ENCODE measurements at places on chromosomes 7 and 10.
A peak's percentile ranks its signal among the peaks of the same experiment; 100 is the strongest.

GRCh38 chr10:7234109-7234508 lies 176.7 kb downstream of the SFMBT2 start:
- no peak for DNase-seq

GRCh38 chr10:49118430-49119074 lies 3.2 kb upstream of the VSTM4 start:
- no peak for DNase-seq

DNA sequence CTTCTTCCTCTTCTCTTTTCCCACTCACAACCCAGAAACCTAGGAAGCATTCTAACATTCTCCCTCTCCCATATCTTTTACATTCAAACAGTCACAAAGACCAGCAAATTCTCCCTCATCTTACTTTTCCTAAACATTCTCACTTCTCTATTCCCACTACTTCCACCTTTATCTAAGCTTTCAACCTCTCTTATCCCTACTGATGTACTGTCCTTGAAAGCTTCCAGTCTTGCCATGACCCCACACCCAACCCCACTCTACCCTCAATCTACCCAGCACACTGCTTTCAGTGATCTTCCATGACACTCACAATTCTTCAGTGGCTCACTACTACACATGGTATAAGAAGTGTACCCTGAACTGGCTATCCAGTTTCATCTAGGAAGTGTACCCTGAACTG lies 5.3 kb downstream of the IMMP2L start:
- DNase-seq = no peak

GRCh38 chr7:43658718-43659548 lies 70.4 kb downstream of the COA1 start:
- no peak for DNase-seq

GRCh38 chr10:48271047-48271730 lies 3.3 kb downstream of the FRMPD2 start:
- no peak for DNase-seq

- DNase-seq = no peak
Measured at GRCh38 chr10:99430116-99430450, 341 bp downstream of the GOT1 start.

- no peak for DNase-seq
Measured at GRCh38 chr10:71536332-71536731, 139.6 kb downstream of the CDH23 start.

GRCh38 chr7:28481091-28481926 lies 69.0 kb downstream of the CREB5 start:
- no peak for DNase-seq

DNA sequence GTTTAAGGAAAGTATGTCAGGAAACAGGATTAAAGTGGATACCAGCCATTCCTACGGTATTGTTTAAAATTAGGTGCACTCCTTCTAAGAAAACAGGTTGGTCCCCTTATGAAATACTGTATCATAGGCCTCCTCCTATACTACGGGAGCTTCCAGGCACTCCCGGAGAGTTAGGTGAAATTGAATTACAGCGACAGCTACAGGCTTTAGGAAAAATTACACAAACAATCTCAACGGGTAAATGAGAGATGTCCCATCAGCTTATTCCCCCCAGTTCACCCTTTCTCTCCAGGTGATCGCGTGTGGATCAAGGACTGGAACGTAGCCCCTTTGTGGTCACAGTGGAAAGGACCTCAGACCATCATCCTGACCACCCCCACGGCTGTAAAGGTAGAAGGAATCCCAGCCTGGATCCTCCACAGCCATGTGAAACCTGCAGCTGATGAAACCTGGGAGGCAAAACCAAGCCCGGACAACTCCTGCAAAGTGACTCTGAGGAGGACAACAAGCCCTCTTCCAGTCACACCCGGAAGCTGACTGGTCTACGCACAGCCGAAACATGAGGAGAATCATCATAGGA lies 25.1 kb upstream of the GHITM start:
- DNase-seq = no peak

DNA sequence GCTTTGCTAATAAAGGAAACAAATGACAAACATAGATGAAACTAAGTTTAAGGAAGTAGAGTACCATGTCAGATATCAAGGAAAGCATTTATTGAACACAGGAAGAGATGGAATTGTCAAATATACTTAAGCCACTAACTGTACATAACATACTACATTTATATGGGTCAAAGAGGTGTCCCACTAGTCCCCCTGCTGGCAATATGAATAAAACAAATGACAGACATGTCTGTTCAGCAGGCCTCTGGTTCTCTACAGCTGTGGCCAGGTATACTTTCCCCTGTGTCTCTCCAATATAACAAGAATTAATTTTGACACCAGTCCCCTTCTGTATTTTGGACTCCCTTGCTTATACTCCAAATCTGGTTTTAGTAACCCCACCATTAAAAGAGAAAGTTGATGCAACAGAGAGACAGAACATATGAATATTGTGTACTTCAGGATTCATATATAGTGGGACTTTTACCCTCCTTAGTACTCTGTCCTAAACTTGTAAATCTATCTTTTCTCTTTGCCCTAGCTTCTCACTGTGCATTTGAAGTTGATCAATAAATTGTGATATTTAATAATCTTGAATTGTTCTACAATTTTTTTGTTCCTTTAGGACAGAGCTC lies 42.9 kb downstream of the CD36 start:
- DNase-seq = no peak

DNA sequence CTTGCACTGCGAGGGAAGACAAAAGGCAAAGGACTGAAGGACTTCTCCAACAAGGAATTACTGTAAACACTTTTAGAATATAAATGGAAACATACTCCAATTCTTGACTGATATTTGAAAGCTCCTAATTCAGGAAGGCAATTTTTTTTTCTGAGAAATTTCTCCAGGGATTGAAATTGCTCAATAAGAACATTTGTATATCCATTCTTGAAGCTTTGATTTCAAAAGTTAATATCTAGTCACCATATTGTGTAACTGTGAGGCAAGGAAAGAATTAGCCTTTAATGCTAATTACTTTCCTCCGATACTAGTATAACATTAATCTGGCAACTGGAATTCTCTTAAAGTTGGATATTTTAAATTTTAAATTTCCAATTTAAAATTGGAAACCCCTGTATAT lies 188.4 kb upstream of the COL1A2 start:
- no peak for DNase-seq

GRCh38 chr7:98619450-98620321 lies 2.6 kb downstream of the NPTX2 start:
- DNase-seq = no peak

DNA sequence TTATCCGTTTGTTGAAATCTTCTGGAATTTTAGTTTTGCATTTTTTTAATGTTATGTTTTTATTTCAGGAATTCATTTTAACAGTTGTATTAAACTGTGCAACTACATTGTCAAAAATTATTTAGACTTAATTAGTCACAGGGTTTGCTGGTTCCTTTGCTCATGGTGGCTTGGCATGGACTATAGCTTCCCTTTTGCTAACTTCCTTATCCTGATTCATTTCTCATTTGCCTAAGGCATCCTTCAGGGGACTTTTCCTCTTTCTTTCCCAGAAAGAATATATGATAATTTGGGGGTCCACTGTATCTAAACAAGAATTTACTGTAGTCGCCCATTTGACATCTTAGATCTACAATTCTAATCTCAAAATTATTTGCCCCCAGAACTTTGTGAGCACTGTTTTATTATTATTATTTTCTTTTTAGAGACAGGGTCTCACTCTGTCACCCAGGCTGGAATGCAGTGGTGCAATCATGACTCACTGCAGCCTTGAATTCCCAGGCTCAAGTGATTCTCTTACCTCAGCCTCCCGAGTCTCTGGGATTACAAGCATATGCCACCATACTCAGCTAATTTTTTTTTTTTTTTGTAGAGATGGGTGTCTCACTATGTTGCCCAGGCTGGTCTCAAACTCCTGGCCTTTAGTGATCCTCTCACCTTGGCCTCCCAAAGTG lies 13.9 kb downstream of the FIGNL1 start:
- DNase-seq = no peak

GRCh38 chr10:131787961-131788360 lies 112.8 kb upstream of the PPP2R2D start:
- DNase-seq = no peak

DNA sequence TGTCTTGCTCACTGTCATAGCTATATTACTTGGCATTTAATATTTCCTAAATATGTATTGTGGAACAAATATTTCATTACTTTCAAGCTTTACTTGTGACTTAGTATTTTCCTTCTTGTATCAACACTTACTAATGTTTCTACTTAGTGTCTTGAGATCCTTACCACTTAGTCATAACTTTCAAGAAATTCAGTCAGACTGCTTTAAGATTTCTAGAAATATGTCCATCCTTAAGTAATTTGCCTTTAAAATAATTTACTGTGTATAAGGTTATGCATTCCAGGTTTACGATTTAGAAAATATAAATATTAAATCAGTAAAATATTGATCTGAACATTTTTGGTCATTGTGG lies 87.3 kb upstream of the CSTF2T start:
- no peak for DNase-seq

- DNase-seq = no peak
Measured at GRCh38 chr10:29555091-29555745, 79.6 kb downstream of the SVIL start.

DNA sequence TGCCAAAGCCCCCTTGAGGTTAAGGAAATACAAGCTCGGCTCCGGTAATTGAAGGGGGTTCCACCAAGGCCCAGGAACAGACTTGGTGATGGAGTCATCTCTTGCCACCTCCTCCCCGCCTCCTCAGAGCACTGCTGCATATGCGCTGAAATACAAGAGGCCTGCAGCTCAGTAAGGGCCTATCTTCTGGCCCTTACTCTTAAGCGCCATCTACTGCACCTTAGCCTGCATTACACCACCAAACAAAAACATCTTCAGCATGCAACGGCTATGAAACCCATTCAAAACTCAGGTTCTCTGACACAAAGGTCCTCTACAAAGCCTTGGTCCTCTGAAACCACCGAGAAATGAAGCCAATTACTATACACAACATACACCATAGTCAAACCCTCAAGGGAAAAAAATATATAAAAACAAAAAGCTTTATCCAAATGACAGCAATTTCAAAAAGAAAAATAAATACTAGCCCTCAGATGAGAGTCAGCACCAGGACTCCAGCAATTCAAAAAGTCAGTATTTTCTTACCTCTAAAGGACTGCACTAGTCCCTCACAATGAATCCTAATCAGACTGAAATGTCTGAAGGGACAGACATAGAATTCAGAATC lies 176.8 kb upstream of the TBX20 start:
- no peak for DNase-seq

DNA sequence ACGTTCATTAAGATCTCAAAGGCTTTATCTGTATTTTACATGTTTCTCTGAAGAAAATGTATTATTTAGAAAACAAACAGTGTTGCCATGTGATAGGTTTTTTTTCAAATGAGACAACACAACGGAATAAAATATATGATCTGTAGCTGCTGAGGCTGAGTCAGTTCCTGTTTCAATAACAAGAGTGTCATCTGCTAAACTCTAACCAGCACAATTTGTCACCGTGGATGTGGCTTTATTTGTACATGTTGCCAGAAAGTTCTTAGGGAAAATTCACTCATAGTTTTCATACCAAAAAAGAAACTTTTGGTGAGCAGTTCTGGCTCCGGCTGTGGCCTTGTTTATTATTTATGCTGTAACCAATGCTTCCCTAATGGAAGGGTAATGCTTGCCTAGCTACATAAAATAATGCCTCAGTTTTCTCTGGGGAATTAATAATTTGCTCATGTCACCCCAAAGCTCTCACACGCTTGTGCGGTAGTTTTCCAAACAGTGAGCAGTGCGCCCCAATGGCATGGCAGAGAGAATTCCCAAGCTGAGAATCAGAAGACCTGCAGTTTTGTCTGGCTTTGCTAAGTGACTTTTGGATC lies 20.3 kb upstream of the KLF6 start:
- peak; percentile 51 for DNase-seq

DNA sequence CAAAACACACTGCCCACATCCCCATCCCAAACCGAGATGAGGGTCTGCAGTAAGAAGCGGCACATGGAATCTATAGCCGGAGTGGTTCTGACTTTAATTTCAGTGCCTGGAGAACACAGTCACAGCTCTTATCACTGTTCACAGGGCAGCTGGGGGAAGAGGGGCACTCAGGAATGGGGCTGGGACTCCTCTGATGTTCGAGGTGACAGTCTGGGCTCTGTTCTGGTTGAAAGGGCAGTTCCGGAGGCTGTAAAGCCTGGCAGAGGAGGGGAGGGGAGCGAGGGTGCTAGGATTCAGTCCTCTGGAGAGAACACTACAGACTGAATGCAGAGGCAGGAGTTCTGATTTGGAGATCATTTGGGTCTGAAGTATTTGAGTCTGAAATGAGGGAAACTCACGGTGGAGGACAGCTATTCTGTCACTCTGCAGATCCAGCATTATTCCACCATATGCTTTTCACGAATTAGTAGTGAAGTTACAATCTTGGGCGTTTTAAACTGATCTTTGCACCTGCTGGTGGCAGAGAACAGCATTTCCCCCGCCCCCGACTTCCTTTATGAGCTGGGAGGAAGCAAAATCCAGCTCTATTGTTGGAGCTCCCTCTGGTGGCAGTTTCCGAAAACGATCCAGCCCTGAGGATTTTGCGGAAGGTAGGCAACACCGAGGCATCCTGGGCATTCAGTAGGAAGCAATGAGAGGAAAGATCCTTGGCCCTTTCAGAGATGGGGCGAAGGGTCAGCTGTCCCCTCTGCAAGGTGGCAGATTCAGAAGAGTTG lies 22.7 kb upstream of the KCNK18 start:
- DNase-seq = peak; percentile 76

DNA sequence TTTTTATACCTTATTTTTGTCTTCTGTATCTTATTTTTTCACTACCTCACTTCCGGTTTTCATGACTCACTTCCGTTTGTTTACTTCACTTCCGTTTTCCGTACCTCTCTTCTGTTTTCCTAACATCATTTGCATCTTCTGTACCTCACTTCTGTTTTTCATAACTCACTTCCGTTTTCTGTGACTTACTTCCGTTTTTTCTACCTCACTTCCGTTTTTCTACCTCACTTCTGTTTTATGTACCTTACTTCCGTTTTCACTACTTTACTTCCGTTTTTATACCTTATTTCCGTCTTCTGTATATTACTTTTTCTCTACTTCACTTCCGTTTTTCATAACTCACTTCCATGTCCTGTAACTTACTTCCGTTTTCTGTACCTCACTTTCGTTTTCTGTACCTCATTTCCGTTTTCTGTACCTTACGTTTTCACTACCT lies 492.5 kb upstream of the AKR1E2 start:
- DNase-seq = no peak

GRCh38 chr7:24477398-24478136 lies 95.7 kb upstream of the PALS2 start:
- no peak for DNase-seq

DNA sequence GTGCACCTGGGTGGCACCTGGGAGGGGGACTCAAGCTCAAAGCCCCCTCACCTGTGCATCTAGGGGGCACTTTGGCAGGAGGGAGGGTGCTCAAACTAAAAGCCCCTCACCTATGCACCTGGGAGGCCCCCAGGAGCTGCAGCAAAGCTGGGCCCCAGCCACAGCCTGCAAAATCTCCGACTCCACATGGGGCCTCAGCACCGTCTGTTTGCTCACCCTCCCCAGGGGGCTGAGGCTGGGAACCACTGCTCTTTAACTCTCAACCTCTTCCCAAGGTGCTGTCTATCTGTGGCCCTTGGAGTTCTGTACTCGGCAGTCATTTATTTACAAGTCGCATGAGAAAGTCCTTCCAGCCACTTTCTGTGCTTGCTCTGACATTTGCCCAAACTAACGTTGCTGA lies 458.4 kb downstream of the DNAJB6 start:
- no peak for DNase-seq

GRCh38 chr7:16098058-16098457 lies 323.3 kb downstream of the CRPPA start:
- DNase-seq = no peak
